ENCODE measurements at places on chromosomes 13 and 19.

DNA sequence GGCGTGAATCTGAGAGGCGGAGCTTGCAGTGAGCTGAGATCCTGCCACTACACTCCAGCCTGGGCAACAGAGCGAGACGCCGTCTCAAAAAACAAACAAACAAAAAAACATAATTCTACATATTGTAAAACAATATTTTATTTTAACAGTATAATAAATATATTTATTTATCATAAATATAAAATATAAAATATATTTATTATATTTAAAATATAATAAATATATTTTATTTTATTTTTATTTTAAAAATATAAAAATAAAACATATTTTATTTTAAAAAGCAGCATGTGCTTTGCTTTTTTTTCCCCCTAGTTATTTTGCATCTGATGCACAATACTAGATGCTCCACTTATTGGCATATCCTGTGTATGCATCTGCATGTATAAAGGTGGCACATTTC, 1634.6 kb upstream of the PCDH20 start:
- no peak for DNase-seq

GRCh38 chr19:32372726-32373517, 27.5 kb downstream of the ZNF507 start:
- DNase-seq: no peak

- DNase-seq: no peak
Measured at GRCh38 chr19:13840305-13841085, 36.4 kb upstream of the NANOS3 start.

GRCh38 chr13:28329395-28330158, 165.4 kb downstream of the FLT1 start:
- DNase-seq: no peak

GRCh38 chr19:6011794-6012193, 33.9 kb upstream of the RANBP3 start:
- DNase-seq: no peak

DNA sequence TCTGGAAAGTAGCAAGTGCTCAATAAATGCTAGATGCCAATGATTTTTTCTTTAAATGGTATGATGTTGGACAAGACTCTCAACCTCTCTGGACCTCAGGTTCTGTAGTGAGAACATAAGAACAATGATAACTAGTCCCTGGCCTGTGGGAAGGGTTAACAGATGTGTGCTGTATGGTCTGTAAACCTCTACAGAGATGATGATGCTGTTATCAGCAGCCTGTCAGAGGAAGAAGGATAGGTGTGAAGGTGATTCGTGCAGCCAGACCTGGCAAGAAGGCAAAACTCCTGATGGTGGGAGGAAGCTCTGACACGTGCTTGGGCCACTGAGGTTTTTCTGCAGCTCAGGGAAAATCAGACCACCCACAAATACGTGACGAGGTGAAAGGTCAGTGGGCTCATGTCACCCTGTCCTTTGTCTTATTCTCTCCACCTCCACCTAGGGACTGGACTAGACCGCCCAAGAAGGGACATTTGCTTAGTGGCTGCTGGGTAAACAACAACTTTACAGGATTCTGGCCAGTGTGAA, 36.7 kb upstream of the UBL3 start:
- DNase-seq: no peak

DNA sequence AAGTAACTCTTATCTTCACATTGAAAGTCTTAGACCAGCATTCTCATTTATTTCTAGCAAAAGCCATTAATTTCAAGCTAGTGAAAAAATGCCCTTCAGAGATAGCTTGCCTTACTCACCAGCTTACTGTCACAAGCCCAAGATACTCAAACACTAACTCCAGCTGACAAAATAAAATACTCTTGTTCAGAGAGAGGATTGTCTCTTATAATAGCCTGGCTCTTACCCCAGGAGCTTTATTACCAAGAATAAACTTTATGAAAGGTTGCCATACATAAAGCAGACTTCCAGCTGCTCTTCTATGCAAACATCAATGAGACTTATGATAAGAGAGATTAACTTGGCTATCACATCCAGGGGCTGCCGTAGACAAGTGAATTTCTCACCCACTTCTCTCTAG, 53.6 kb downstream of the XPO4 start:
- DNase-seq: no peak

DNA sequence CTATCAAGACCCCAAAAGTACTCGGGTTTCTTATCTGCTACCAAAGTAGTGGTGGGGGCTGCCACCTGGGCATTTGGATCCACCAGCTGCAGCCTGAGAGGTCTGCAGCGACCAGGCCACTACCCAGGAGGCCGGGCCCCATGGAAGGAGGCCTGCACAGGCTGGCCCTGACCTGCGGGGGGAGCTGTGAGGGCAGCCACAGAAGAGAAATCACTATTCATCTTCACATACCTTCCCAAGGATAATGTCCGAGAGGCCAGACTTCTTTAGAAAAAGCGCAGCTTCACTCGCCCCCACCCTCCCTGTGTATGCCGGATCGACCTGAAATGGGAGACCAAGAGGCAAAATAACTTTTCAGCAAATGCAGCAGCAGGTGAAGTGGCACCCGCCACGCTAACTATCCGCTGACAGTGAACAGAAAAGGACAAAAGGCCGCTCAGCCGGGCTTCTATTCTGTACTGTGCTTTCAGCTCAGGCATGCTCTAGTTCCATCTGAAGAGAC, 30.1 kb downstream of the EPS15L1 start:
- peak; percentile 8 for DNase-seq

- no peak for DNase-seq
Measured at GRCh38 chr19:45163751-45164460, 3.1 kb upstream of the NKPD1 start.

- DNase-seq: no peak
Measured at GRCh38 chr19:39927076-39927475, 7.4 kb downstream of the FCGBP start.

DNA sequence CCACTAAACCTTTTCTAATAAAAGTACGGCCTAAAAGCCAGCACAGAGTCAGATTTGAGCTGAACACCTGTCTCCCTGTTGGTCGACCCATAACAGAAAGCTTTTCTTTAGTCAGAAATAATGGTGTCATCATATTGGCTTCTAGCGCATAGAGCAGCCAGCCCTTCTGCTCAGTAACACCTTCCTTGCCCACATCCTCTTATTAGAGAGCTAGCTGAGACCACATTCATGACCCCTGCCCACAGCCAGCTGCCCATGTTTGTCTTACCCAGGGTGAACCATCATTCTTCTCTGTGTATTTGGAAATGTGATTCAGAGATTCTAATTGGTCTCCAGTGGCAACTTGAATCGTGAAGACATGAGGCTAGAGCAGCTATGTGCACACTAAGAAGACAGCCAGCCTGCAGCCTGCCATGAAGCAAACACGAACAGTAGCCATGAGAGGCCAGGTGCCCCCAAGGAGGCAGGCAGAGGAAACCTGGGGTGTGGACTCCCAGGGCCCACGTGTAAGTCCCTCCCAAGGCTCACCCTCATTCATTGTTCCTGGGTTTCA, 82.3 kb upstream of the PDCD5 start:
- DNase-seq: no peak

GRCh38 chr13:99307247-99307646, at the start of gene GPR183:
GPR183 (minus strand) TSS chr13:99307399; CDS start chr13:99296145, 11,254 bp downstream.
- no peak for DNase-seq

DNA sequence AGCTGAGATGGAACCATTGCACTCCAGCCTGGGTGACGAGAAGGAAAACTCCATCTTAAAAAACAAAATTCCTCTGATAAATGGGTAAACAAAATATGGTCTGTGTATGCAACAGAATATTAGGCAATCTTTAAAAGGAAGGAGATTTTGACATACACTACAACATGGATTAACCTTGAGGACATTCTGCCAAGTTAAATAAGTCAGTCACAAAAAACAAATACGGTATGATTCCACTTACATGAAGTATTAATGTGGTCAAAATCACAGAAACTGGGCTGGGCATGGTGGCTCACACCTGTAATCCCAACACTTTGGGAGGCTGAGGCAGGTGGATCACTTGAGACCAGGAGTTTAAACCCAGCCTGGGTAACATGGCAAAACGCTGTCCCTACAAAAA, 3.0 kb upstream of the ZNF444 start:
- DNase-seq: no peak

DNA sequence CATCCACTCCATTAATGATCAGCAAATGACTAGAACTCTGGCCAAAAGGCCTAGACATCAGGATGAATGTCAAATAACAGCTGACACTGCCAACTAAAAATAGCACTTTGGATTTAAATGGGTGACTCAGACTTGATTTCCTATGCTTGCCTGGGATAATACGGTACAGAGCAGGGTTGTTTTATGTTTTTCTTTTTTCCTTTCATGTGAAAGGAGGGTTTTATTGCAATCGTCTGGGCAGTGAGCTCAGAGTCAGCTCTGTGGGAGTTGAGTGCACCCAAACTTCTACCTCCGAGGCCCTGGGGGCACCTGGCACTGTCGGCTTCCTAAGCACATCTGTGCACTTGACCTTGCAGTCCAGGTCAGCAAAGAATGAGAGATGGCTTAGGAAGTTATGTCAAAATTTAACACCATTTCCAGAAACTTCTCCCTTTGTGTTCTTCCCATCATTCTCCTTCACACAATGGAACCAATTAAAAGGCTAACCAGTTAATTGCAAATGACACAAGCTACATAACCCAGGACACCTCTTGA, 134.1 kb downstream of the LACC1 start:
- peak; percentile 1 for DNase-seq

- no peak for DNase-seq
Measured at GRCh38 chr19:50352242-50352641, 13.2 kb downstream of the NAPSA start.

Data from NCI-H1694 treated with DMSO at 0.1 percent for 48 hours (cell line).